Ammon's horn (tissue), 1 donor: ENCODE measurements at places on chromosomes 6 and 20.

DNA sequence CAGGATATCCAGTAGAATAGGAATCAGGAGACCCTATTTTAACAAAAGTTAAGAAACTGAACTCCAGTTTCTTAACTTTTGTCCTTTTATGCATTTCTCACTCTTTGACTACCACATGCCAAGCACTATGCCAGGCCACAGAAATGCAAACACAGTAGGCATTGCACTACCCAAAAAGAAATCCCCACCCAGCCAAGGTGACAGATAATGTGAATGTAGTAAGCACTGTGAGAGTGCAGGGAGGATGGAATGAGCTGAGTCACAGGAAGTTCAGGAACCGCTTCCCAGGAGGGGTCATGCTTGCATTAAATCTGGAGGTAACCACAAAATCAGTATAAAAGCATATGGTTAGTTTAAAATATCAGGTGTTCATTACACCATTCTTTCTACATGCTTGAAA, 20.1 kb upstream of the FAM83C start:
- DNase-seq, result no peak

DNA sequence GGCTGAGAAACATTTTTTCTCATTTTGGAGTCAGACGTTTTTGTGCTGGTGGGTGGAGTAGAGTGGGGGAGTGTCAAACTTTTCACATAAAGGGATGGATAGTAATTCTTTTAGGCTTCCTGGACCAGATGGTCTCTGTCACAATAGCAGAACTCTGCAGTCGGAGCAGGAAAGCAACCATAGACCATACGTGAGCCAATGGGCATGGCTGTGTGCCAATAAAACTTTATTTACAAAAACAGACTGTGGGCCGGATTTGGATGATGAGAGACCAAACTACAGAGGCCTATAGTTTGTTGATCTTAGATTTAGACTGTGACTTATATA, 70.8 kb upstream of the SLC22A23 start:
- DNase-seq, result peak; percentile 4

GRCh38 chr20:53897884-53898555, 172.4 kb downstream of the BCAS1 start:
- DNase-seq, result no peak

- DNase-seq, result no peak
Observed at GRCh38 chr6:135087403-135087802, 32.8 kb upstream of the HBS1L start.

- no peak for DNase-seq
Observed at GRCh38 chr20:37943033-37943432, 40.1 kb downstream of the VSTM2L start.

DNA sequence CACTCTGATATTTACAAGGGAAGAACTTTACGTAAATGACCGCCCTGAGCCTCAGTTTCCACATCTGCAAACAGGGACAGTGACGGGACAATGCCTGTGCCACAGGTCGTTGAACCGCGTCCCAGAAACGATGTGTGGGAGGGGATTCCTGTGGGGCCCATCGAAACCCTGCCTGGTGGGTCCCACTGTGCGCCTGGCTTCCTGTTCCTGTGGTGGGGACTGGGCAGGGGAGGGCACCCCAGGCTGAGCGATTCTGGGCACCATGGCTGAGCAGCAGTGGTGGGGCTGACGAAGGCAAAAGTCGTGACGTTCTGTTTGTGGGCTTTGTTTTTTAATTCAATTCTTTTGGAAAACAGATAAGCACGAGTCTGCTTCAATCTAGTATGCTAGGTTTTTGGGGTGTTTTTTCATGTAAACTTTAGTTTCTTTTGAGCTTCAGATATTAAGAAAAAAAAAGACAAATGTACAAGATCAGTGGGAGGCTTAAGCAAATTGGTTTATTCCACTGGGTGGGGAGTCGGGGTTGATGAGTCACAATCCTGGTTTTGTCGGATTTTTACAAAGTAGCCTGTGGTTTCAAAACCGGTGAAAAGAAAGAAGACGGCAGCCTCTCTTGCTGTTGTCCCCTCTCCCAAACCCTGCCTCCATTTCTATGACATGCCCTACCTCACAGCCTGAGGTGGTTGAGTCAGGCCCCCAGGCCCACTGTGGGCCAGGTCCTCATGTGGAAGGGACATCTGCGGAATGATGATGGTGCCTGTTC, 40.4 kb downstream of the GNAS-AS1 start:
- no peak for DNase-seq

- DNase-seq, result no peak
Observed at GRCh38 chr20:16672299-16672698, 57.5 kb upstream of the SNRPB2 start.

DNA sequence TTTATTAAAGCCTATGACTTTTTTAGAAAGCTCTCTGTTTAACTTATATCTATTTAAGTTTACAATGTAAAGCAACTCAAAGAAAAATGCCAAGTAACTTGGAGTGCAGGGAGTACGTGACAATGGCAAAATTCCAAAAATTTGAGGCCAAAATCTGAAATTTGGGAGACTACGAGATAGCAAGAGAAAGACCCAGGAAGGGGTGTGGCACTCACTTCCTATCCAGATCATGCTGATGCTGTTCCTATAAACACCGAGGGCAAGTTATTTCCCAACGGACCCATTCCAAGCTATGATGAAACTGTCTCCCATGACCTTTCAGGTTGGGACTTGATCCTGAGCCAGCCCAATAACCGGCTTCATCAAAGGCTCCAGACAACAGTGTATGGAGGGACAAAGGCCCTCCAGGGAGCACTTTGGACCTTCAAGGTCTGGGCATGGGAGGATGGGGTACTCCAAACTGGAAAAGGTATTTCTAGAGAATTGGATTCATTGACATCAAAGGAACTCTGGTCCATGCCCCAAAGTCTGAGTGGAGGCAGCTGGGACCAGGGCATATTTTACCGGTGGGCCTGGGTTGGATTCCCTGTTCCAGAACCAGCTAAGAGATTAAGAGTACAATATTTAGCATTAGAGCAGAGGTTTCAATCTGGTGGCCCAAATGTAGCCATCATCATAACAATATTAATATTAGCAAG, 15.7 kb upstream of the SLC13A3 start:
- no peak for DNase-seq

DNA sequence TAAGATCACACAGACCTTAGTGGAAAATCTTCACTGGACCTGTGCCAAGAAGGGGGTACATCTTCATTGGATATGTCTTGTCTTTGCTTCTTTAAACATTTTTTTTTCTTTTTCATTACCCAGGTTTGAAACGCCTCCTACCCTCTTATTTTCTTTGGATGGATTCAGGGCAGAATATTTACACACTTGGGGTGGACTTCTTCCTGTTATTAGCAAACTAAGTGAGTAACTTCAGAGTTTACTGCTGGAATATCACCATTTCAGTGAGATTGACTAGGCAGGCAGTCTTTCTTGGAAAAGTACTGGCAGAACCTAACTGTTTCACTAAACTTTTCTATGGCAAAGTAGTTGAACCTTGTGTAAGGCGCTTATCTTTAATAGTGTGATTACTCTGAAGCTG, 47.0 kb downstream of the ENPP1 start:
- no peak for DNase-seq

DNA sequence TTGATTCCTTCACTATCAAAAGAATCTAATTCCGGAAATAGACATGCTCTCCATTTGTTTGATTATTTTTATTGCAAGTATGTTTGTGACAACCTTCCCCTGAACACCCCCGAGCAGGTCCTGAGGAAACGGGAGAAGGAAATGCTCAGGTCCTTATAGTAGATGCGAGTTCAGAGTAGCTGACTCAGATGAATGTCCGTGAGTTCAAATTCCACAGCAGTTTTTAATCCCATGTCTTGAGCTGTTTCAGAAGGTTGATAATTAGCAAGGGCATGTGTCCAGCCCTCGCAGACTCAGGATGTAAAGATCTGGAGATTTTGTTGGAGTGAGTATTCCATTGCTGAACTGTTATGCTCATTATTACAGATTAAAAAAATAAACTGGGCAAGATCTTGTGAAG, 169.3 kb downstream of the BCAS1 start:
- DNase-seq, result no peak

DNA sequence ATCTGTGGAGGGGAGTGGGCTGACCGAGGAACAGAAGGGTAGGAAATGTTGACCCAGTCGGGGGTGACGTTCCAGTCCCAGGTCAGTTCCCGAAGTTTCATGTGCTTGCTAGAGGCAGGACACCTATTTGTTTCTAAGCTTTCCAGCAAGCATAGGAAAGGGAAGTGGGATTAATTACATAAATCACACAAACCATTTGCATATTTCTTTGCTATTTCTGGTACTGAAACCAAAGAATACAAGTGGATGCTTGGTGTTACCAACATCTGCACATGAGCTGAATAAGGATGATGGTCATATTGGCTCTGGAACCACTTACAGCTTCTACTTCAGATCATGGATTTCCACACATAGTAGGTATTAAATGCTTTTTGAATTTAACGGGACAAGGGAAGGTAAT, 546.5 kb downstream of the PRKN start:
- no peak for DNase-seq

GRCh38 chr20:32743237-32744112, at the start of gene COMMD7:
Gene COMMD7, minus strand, starts transcription at chr20:32743467. Its CDS starts 76 bp downstream, at chr20:32743391.
- DNase-seq, result peak; percentile 61

DNA sequence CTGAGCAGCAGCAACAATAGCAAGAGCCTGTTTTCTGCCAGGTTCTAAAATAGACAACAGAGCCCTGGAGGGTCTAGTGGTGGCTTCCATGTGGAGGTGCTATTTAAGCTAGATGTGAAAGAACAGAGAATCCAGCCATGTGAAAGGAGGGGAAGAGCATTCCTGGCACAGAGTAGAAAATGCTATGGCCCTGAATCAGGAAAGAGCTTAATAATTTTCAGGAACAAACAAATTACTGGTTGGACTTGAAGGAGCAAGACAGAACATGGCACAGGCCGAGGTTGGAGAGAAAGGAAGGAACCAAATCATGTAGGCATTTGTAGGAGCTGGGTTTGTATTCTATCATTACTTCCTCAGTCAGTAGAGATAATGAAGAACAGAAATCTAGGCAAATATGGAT, 98.3 kb downstream of the AIG1 start:
- DNase-seq, result no peak
